Nasal cavity respiratory epithelium epithelial cell of viscerocranial mucosa (primary cell): ENCODE measurements at places on chromosomes 12 and 14. TPM values are rescaled to one million over a fixed set of nuclear protein-coding genes. Genes with fewer than 3 reads are reported as not detected.

MYH6 gene
- total RNA-seq = not detected in 2 replicates

PCNX1 gene
- total RNA-seq = 43.7 and 70.7 TPM in 2 replicates

DDN gene
- 0.28 and 0.68 TPM in 2 replicates for total RNA-seq

DHRS2 gene
- total RNA-seq = under 0.01 and 0.07 TPM in 2 replicates

AKT1 gene
- 88.9 and 171 TPM in 2 replicates for total RNA-seq

GPR162 gene
- under 0.01 TPM in 1 of 2 replicates, not detected in the other for total RNA-seq

COX14 gene
- total RNA-seq = 21.2 and 40.7 TPM in 2 replicates

CLMN gene
- 5.8 and 8.2 TPM in 2 replicates for total RNA-seq

TNFAIP2 gene
- total RNA-seq = 8.2 and 26.8 TPM in 2 replicates

ZC2HC1C gene
- total RNA-seq = 0.68 and 0.71 TPM in 2 replicates

LRRK2 gene
- 0.34 and 2.1 TPM in 2 replicates for total RNA-seq

ADCY6 gene
- total RNA-seq = 19.1 and 38.7 TPM in 2 replicates

SOAT2 gene
- not detected in 2 replicates for total RNA-seq

MUCL1 gene
- not detected in 2 replicates for total RNA-seq

CIROP gene
- total RNA-seq = not detected in 2 replicates
